ENCODE measurements at places on chromosomes 6 and 20. TPM values are rescaled to one million over a fixed set of nuclear protein-coding genes. Genes with fewer than 3 reads are reported as not detected.

EYA2 gene
- total RNA-seq: 0.50 TPM

XKR7 gene
- total RNA-seq: not detected

IRF4 gene
- under 0.01 TPM for total RNA-seq

GPX6 gene
- total RNA-seq: not detected

FOXQ1 gene
- 0.06 TPM for total RNA-seq

TGM3 gene
- not detected for total RNA-seq

PLA2G7 gene
- 0.13 TPM for total RNA-seq

WFDC8 gene
- not detected for total RNA-seq

KIAA1755 gene
- 10.0 TPM for total RNA-seq

DCDC2 gene
- not detected for total RNA-seq

BMP2 gene
- total RNA-seq: 8.8 TPM

DEFB132 gene
- not detected for total RNA-seq

MTO1 gene
- 23.8 TPM for total RNA-seq

IPCEF1 gene
- total RNA-seq: 0.12 TPM

ZNF391 gene
- total RNA-seq: 0.56 TPM

ASF1A gene
- total RNA-seq: 13.5 TPM

SULF2 gene
- total RNA-seq: 5.0 TPM

KCNK5 gene
- total RNA-seq: 0.06 TPM

NCOA6 gene
- 4.5 TPM for total RNA-seq

TBC1D32 gene
- total RNA-seq: 13.1 TPM

TRIM31 gene
- total RNA-seq: not detected

FHL5 gene
- total RNA-seq: not detected

EDN1 gene
- 5.2 TPM for total RNA-seq

F13A1 gene
- not detected for total RNA-seq

SPEF1 gene
- total RNA-seq: 0.12 TPM

Measured in aortic smooth muscle cell (primary cell).